ENCODE measurements at places on chromosomes 2 and 18.

GRCh38 chr2:119385466-119385865 lies 18.7 kb downstream of the DBI start:
- DNase-seq, result no peak

- DNase-seq, result no peak
Measured at GRCh38 chr2:21326152-21326551, 202.4 kb downstream of the TDRD15 start.

- no peak for DNase-seq
Measured at GRCh38 chr2:36696533-36696932, at the start of gene VIT. Gene VIT (plus strand): TSS chr2:36696707. CDS start chr2:36716371, 19,664 bp downstream.

GRCh38 chr2:150127346-150127990 lies 360.0 kb downstream of the RND3 start:
- DNase-seq, result no peak

DNA sequence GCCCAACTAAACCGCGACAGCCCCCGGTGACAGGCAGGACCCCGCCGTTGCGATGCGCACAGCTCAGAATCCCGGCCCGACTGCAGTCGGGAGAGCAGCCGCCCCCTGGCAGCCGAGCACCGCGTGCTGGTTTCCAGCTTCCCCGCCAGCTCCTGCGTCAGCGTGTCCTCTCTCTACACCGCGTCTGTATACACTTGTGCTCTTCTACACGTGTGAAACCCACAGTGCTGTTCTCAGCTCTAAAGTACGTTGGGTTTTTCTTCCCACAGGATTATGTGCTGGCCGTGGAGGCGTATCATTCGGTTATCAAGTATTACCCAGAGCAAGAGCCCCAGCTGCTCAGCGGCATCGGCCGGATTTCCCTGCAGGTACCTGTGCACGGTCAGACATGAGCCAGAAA lies 54.0 kb downstream of the ADI1 start:
- DNase-seq, result no peak

DNA sequence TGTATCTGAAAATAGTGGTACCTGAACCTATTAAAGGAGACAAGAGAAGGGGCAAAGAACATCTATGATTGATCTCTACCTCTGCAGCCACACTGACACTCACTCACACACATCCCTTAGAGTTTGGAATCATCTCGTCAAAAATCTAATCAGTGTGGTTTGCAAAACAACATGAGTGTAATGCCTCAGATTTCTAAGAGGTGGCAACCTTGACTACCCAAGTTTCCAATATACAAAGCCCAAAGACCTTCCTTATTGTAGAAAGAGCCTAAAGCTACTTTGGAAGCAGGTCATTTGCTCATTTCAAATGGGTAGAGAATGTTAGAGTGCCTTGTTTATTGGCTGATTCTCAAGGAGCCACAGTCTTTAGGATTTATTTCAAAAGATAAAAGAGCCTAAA lies 444.9 kb downstream of the ARHGAP15 start:
- no peak for DNase-seq

DNA sequence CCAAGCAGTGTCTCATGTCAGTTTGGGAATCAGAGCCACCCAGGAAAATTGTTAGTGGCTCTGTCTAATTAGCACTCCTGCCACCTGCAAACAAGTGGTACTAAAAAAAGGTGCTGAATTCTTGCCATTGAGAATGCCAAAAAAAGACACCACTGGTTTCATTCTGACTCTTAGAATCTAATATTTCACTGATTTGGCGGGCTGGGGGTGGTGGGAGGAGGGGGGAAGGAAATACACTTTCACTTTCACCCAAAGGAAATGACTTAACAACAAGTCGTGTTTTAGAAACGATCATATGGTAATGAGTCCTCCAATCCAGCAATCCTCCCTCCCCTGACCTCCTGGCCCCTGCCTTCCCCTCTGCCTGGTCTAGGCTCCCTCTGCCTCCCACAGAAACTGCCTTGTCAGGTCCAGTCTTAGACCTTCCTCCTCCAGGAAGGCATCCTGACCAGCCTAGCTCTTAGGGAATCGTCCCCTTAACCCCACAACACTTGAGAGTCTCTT lies 4.4 kb upstream of the KLHL29 start:
- no peak for DNase-seq

DNA sequence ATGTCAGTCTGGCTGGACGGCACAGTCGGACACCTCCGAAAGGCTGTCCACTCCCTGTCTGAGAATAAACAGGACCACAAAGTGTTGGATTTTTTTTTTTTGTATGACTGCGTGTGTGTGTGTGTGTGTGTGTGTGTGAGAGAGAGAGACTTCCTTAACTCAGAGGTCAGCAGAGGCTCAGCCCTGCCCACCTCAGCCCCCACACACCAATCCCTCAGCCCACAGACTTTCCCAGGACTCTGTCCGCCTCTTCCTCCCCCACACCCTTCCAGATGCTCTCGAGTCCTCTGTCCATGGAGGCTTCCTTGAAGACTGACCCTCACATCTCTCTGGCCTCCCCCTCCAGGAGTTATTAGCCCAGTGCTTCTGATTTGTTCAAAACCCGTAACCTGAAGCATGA lies 147.3 kb downstream of the BCL11A start:
- no peak for DNase-seq

DNA sequence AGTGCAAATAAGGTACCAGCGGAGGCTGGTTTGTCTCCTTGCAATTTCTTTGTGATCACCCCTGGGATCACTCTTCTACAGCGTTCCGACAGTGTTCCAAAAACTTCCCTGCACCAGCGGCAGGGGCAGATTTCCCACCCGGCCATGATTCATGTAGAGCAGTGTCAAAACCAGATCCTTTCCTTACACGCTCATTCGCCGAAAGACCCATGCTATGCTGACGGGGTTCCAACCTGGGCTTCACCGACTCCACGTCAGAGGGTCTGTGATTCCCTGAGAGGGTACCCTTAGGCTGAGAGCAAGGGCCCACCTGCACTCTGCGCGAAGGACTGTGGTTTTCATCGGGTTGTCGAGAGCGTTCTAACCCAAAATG lies 423 bp upstream of the TTC27 start:
- DNase-seq, result no peak

All from activated CD4-positive, CD25-positive, alpha-beta regulatory T cell (primary cell).